ENCODE measurements at places on chromosomes 11 and 22.
A peak's percentile ranks its signal among the peaks of the same experiment; 100 is the strongest.

GRCh38 chr22:40654522-40655167 lies 18.1 kb upstream of the MRTFA start:
- peak; percentile 71 for DNase-seq

- no peak for DNase-seq
Observed at GRCh38 chr11:46020084-46020599, 97.7 kb downstream of the LARGE2 start.

DNA sequence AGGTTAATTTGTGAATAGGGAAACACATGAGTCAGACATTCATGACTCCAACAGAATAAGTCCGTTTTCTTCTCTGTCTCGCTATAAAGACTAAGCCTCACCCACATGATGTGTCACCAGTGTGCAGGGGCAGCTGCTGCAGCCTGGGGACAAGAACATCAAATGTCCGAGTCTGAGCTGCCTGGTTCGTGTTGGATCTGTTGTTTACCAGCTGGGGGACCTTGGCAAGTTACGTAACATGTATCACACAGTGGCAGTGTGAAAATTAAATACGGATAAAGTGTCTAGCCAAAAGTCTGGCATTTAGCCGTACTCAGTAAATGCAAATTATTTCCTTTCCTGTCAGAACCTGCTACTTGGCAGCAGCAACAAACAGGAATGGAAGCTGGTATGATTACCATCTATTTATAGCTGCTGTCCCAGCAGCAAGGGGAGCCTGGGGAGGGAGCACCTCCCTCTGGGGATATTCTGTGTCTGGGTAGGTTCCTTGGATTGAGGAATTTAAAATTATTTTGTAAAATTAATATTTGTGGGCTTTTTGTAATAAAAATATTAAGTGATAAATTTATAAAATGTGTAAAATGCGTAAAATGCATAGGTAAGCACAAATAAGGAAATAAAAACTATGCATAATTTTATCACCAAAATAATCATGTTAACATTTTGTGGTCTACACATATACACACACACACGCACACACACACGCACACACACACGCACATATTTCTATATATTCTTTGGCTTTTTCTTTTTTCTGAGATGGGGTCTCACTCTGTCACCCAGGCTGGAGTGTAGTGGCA lies 1.3 kb upstream of the CLDN25 start:
- no peak for DNase-seq

DNA sequence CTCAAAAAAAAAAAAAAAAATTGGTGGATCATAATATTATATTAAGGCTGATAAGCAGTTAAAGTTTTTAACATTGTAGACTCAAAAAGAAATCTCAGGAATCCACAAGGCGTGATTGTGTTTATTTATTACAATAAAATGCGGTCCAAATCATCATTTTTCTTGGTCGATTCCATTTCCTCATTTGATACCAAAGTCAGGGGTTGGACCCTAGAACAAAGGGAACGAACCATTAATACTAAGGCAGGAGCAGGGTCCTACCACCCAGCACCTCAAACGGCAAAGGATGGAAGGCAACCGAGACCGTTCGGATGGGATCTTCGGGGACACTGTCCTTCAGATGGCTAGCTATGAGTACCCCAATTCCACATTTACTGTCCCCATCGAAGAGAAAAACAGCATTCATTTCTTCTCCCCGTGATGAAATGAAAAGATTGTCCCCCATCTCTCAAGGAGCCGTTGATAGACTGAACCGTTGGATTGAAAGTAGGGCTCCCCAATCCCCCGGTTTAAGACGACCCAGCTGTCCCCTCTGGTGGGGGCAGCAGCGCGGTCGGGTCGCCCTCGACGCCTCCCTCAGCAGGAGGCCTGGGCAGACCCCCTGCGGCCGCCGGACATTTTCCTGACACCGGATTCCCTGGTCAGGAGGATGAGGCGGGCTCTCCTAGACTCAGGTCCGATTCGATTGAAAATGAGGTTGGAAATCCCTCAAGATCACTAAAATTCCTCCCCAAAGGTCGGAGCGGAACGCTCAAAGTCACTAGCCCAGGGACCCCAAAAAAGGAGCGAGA lies 607 bp downstream of the DMC1 start:
- DNase-seq = peak; percentile 34

- DNase-seq = peak; percentile 18
Observed at GRCh38 chr22:28243539-28243938, 324.5 kb upstream of the PITPNB start.

All from hematopoietic multipotent progenitor cell treated with erythropoietin and hydrocortisone succinate and interleukin-3 and kit ligand, for 4 days (in vitro differentiated cells).